ENCODE measurements at places on chromosomes 16 and 17.

DNA sequence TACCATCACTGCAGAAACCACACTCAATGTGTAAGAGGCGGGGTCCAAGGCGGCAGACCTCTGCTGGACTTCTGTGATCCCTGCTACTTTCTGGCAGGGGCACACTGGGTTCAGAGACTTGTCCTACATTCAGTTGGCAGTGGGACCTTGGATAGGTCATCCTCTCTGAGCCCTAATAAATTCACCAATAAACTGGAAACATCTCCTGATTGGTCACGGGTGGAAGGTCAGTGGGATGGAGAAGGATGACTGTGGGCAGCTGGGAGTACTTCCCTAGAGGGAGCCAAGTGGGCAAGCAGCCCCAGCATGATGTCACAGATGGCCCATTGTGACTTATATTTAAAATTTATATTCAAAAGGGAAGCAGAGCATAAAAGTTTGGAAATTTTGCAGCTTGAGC is 49.7 kb downstream of the RNF112 start:
- DNase-seq: no peak

- DNase-seq: no peak
Observed at GRCh38 chr16:29310852-29311314, 95.6 kb downstream of the NPIPB11 start.

GRCh38 chr17:1727876-1728630 is 3.5 kb downstream of the WDR81 start:
- no peak for DNase-seq

- DNase-seq: no peak
Observed at GRCh38 chr16:87976665-87977064, 25.4 kb downstream of the BANP start.

DNA sequence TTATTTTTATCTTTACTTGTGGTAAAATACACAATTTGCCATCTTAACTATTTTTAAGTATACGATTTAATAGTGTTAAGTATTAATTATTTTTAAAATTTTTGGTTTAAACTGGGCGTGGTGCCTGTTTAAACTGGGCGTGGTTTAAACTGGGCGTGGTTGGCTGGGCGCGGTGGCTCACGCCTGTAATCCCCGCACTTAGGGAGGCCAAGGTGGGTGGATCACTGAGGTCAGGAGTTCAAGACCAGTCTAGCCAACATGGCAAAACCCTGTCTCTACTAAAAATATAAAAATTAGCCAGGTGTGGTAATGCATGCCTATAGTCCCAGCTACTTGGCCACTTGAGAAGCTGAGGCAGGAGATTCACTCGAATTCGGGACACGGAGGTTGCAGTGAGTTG is 4.0 kb upstream of the CCDC43 start:
- no peak for DNase-seq

All from activated CD4-positive, CD25-positive, alpha-beta regulatory T cell treated with anti-CD3 and anti-CD28 coated beads, Interleukin-2, amount 50 U/mL, for 16 hours (primary cell).